ENCODE measurements at places on chromosomes 1 and 21.

DNA sequence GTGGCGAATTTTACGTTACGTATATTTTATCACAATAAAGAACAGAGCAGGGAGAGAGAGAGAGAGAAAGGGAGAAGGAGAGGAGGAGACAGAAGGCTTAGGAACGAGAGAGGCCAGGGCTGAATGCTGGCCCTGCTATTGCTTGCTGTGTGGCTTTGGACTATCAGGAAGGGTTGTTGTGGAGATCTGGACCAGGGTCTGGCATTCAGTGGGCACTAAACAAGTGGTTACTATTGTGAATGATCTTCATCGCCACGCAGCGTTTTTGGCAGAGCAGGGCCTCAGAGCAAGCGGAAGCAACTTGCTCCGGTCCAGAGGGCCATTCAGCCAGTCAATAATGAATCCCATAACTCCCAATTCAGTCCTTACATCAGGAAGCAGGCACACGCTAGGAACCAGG, 26.4 kb downstream of the PIK3C2B start:
- peaks cover 27% of the 10 kb centered on the region for H3K4me1 ChIP-seq
- H3K36me3 ChIP-seq = peaks cover 47% of the 10 kb centered on the region
- no peak for DNase-seq

DNA sequence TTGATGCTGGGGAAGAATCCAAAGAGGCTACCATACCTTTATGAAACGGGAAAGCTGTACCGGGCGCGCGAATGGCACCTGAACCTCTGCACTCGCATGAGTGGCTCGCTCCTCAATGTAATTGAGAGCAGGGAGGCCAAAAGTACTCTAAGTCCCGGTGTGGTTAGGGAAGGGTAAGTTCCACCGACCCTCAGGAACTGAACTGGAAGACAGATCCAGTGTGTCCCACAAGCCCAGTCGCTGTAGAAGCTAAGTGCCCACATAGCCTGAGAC, 1.0 kb downstream of the GATAD2B start:
- H3K27me3 ChIP-seq = no peaks in the 10 kb centered on the region
- peaks cover 42% of the 10 kb centered on the region for H3K4me1 ChIP-seq
- DNase-seq = no peak
- H3K27ac ChIP-seq = peak overlapping the region; percentile 87
- H3K36me3 ChIP-seq = peaks cover 27% of the 10 kb centered on the region
- peak overlapping the region; percentile 95 for H3K4me3 ChIP-seq

GRCh38 chr1:165917166-165917565, 89.8 kb downstream of the UCK2 start:
- no peaks in the 10 kb centered on the region for H3K4me1 ChIP-seq
- DNase-seq = no peak
- peaks cover 4% of the 10 kb centered on the region for H3K36me3 ChIP-seq
- no peak overlapping the region for H3K4me3 ChIP-seq
- no peaks in the 10 kb centered on the region for H3K27me3 ChIP-seq
- H3K27ac ChIP-seq = no peak overlapping the region

- H3K27me3 ChIP-seq = peaks cover 17% of the 10 kb centered on the region
- H3K4me1 ChIP-seq = peaks cover 7% of the 10 kb centered on the region
- no peaks in the 10 kb centered on the region for H3K36me3 ChIP-seq
These were observed 3.8 kb downstream of the CHRNB2 start for GRCh38 chr1:154571244-154571963.

- no peak for DNase-seq
These were observed 6.4 kb upstream of the GPR157 start for GRCh38 chr1:9135073-9135836.

DNA sequence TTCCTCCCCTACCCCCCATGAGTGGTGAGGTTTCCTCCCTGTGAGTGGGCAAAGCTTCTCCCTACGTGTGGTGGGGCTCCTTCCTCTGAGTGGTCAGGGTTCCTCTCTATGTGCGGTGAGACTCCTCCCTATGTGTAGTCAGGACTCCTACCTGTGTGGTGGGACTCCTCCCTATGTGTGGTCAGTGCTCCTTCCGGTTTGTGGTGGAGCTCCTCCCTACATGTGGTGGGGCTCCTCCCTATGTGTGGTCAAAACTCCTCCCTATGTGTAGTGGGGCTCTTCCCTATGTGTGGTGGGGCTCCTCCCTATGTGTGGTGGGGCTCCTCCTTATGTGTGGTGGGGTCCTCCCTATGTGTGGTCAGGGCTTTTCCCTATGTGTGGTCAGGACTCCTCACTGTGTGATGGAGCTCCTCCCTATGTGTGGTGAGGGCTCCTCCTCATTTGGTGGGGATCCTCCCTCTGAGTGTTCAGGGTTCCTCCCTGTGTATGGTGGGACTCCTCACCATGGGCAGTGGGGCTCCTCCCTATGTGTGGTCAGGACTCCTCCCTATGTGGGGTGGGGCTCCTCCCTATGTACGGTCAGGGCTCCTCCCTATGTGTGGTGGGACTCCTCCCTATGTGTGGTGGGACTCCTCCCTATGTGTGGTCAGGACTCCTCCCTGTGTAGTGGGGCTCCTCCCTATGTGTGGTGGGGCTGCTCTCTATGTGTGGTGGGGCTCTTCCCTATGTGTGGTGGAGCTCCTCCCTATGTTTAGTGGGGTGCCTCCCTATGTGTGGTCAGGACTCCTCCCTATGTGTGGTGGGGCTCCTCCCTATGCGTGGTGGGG, 29.1 kb downstream of the PRSS38 start:
- H3K27me3 ChIP-seq = no peaks in the 10 kb centered on the region
- H3K4me1 ChIP-seq = no peaks in the 10 kb centered on the region
- no peaks in the 10 kb centered on the region for H3K36me3 ChIP-seq
- H3K4me3 ChIP-seq = no peak overlapping the region
- DNase-seq = no peak

Data from DND-41 (cell line).